ENCODE measurements at places on chromosomes 2 and 18. TPM values are rescaled to one million over a fixed set of nuclear protein-coding genes. Genes with fewer than 3 reads are reported as not detected.

The FECH gene
- total RNA-seq = 19.7 TPM

The FRZB gene
- total RNA-seq = 55.1 TPM

The C2orf78 gene
- not detected for total RNA-seq

The CRYBA2 gene
- not detected for total RNA-seq

The FBXO41 gene
- total RNA-seq = 13.4 TPM

The HMSD gene
- 1.0 TPM for total RNA-seq

The EPHA4 gene
- 14.4 TPM for total RNA-seq

The PKDCC gene
- total RNA-seq = 44.8 TPM

The ANAPC1 gene
- 52.4 TPM for total RNA-seq

The RUFY4 gene
- 3.1 TPM for total RNA-seq

The ANKAR gene
- total RNA-seq = 32.3 TPM

The MARCHF4 gene
- not detected for total RNA-seq

Data from spleen (tissue), 13 donors.